Muscle of back (tissue), 13 donors: ENCODE measurements at places on chromosomes 13 and 19. TPM values are rescaled to one million over a fixed set of nuclear protein-coding genes. Genes with fewer than 3 reads are reported as not detected.

Gene KLK5
- polyA plus RNA-seq: not detected

Gene ZNF543
- 6.5 TPM for polyA plus RNA-seq

Gene C13orf46
- polyA plus RNA-seq: 0.21 TPM

Gene TMEM86B
- 2.0 TPM for polyA plus RNA-seq

Gene ARL11
- polyA plus RNA-seq: 0.31 TPM

Gene SOHLH2
- polyA plus RNA-seq: 3.5 TPM

Gene CCL25
- polyA plus RNA-seq: 0.33 TPM

Gene LYPD3
- polyA plus RNA-seq: 0.15 TPM

Gene F2RL3
- polyA plus RNA-seq: 0.41 TPM

Gene ZNF66
- 2.4 TPM for polyA plus RNA-seq

Gene SAE1
- polyA plus RNA-seq: 85.9 TPM

Gene IL4I1
- polyA plus RNA-seq: 0.46 TPM

Gene GRK1
- polyA plus RNA-seq: not detected

Gene RFXAP
- 8.1 TPM for polyA plus RNA-seq
